Skin of body (tissue), 3 donors: ENCODE measurements at places on chromosomes 1 and 21. TPM values are rescaled to one million over a fixed set of nuclear protein-coding genes. Genes with fewer than 3 reads are reported as not detected.

The CNIH3 gene
- 3.2 TPM for total RNA-seq

The C2CD2 gene
- 17.1 TPM for total RNA-seq

The AMY2A gene
- not detected for total RNA-seq

The PALMD gene
- 58.0 TPM for total RNA-seq

The EXO1 gene
- 5.9 TPM for total RNA-seq

DNA sequence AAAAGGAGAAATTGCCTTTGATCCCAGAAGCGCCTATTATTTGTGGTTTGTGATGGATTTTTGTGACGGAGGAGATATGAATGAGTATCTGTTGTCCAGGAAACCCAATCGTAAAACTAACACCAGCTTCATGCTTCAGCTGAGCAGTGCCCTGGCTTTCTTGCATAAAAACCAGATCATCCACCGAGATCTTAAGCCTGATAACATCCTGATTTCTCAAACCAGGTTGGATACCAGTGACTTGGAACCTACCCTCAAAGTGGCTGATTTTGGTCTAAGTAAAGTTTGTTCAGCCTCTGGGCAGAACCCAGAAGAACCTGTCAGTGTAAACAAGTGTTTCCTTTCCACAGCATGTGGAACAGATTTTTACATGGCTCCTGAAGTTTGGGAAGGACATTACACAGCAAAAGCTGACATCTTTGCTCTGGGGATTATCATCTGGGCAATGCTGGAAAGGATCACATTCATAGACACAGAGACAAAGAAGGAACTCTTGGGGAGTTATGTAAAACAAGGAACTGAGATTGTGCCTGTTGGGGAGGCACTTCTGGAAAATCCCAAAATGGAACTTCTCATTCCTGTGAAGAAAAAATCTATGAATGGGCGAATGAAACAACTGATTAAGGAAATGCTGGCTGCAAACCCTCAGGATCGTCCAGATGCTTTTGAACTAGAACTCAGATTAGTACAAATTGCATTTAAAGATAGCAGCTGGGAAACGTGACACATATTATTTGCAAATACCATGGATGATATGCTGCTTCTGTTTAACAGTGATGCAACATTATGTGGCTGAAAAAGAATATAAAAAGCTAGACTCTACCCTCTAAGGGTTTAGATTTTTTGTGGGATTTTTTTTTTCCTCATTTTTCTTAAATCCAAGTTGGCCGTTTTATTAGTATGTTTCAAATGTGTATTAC lies 10.5 kb downstream of the PDIK1L start:
- no peak for DNase-seq

GRCh38 chr1:192787914-192788585 lies 20.8 kb upstream of the RGS2 start:
- no peak for DNase-seq

- no peak for DNase-seq
Observed at GRCh38 chr1:58749646-58750045, 34.2 kb downstream of the JUN start.

DNA sequence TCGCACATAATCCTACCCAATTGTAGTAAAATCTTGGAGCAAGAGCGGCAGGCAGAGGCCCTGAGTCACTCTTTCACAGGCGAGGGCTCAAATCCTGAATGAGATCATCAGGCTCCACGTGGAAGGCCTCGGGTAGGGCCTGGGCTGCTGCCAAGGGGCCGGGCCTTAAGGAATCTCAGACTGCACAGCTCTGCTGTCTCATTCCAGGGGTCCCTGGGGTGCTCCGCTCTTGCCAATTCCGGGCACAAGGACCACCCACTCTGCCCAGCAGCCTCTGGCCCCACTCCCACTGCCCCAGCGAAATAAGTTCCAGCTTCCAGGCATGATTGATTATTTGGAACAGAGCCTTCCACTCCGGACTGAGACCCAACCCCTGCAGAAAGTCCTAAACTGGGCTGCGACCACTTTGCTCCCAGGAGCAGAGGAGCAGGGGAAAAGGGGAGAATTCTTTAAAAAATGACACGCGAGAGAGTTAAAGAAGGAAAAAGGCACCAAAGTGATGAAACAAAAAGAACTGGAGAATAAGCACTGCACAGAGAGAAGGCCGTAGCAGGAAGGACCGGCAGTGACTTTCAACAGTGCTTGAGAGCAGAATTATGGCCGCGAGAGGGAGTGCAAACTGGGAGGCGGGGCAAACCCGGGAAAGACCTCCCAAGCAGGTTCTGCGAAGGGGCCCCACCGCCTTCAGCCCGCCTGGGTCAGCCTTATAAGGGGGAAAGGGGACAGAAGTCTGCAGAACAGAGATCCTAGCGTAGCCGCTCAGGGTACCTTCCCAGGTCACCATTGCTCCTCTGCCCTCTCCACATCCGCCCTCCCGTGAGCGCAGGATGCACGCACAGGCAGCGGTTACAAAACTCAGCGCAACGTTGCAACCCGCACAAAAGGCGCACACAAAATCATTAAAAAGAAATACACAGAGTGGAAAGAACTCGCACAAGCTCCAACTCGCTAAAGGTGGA lies 2.0 kb downstream of the ADAMTS1 start:
- DNase-seq, result peak; percentile 97

DNA sequence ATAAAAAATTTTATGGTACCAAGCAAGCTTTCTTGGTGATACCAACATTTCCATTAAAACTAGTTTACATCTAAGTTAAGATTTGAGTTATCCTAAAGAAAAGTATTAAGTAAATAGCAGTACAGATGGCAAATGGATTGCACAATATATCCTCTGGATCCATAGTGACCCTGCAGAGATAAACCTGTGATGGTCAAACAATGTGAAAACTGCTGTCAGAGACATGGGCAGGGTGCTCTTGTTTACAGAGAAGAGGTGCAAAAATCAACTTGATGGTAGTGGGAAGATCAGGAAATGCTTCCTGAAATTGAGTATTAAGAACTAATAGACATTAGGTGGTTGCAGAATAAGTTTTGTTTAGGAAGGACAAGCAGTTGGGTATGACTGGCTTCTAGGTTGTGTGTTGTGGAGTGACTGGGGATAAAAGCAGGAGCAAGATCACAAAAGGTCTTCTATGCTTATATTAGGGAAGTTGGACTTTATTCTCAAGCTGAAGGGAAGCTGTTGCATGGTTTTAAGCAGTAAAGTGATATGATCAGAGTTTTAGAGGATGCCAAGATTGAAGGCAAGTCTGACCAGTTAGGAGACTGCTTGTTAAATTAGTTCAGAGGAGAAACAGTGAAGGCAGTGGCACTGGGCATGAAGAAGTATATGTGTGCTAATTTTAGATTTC lies 9.9 kb downstream of the TTC3 start:
- DNase-seq, result no peak

- no peak for DNase-seq
Observed at GRCh38 chr1:167409183-167409582, 109.1 kb downstream of the CD247 start.

DNA sequence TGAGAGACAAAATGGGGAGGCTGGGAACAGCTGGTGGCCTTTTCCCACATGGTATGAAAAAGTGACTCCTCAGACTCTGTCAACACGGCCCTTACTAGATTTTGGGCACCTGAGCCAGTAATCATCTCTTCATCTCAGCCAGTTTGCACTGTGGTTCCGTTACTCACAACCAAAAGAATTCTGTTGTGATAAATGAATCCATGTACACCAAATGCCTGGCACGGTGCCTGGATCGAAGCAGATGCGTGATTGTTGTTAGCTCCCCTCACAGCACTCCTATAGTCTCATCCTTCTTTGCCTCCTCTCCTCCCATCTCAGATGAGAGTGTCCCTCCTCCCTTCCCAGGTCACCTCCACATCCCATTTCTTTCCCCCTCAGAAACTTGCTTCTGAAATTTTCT lies 57.9 kb upstream of the GJB5 start:
- no peak for DNase-seq

DNA sequence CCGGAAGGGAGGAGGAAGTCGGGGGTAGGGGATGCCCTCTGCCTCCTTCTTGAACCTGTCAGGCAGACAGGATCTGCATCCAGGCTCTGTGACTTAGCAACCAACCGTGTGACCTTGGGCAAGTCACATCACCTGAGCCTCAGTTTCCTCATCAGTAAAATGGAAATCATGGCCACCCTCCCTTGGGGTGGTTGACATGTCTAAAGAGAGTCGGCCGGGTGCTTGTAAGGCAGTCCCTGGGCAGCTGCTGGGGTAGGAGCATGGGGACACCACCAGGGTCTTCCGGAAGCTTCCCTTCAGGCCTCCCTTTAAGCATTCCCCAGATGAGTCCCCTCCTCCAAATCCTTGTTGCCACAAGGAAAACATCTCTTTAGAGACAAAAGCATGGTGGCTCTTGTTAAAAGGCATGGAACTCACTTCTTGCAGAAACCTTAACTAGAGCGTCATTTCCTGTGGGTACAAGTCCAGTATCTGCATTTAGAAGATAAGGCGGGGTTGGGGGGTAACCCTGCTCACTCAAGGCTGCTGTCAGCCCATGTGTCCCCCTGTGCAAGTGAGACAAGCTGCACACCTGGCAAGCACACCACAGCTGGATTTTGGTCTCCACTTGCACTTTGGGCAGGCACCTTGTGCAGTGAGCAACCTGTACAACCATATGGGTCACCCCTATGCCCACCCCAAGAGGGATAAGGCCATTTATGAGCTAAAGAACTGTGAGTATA lies 10.4 kb downstream of the CLCNKB start:
- DNase-seq, result no peak
